ENCODE measurements at places on chromosomes 1 and 21.
A peak's percentile ranks its signal among the peaks of the same experiment; 100 is the strongest.

GRCh38 chr1:240462766-240463395 lies 149.1 kb downstream of the GREM2 start:
- H3K27ac ChIP-seq: no peak overlapping the region
- H3K36me3 ChIP-seq: peaks cover 1% of the 10 kb centered on the region
- H3K4me1 ChIP-seq: no peaks in the 10 kb centered on the region
- H3K27me3 ChIP-seq: no peaks in the 10 kb centered on the region

DNA sequence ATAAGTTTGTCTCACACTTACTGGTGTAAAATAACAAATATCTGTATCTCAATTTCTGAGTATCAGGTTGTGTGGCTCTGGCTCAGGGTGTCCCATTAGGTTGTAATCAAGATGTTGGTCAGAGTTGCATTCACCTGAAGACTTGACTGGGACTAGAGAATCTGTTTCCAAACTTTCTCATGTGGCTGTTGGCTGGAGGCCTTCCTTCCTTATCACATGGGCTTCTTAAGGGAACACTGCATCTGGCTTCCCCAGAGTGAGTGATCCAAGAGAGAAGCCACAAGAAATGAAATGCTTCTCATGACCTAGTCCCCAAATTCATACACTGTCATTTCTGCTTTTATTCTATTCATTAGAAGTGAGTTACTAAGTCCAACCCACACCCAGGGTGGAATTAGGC lies 568.4 kb upstream of the CAMK1G start:
- no peaks in the 10 kb centered on the region for H3K4me1 ChIP-seq
- no peak for DNase-seq
- no peak overlapping the region for H3K4me3 ChIP-seq
- H3K36me3 ChIP-seq: no peaks in the 10 kb centered on the region
- no peak overlapping the region for H3K27ac ChIP-seq
- no peaks in the 10 kb centered on the region for H3K27me3 ChIP-seq

DNA sequence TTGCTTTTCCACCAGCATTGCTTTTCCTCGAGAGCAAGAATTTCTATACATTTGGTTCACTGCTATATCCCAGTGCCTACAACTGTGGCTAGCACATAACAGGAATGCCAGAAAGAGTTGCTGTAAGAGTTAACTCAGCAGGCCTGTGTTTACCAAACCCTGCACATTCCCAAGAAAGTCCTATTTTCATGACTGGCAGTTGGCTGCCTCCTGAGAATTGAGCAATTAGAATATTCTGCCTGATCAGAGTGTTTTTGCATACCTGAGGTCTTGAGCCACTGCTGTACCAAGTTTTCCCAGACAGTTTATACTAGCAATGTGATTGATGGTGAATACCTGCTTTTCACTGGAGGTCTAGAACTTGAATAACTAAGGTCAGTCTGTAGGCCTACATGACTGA lies 2.7 kb upstream of the GNPAT start:
- no peak overlapping the region for H3K4me3 ChIP-seq
- H3K4me1 ChIP-seq: peaks cover 58% of the 10 kb centered on the region
- no peak for DNase-seq
- H3K27ac ChIP-seq: no peak overlapping the region
- no peaks in the 10 kb centered on the region for H3K27me3 ChIP-seq

- H3K36me3 ChIP-seq: peaks cover 2% of the 10 kb centered on the region
- H3K4me1 ChIP-seq: no peaks in the 10 kb centered on the region
Observed at GRCh38 chr21:25615880-25616279, 8.6 kb upstream of the MRPL39 start.

GRCh38 chr1:167244244-167244643 lies 23.6 kb downstream of the POU2F1 start:
- no peak overlapping the region for H3K27ac ChIP-seq
- DNase-seq: no peak
- no peak overlapping the region for H3K4me3 ChIP-seq
- H3K36me3 ChIP-seq: peaks cover 2% of the 10 kb centered on the region
- peaks cover 23% of the 10 kb centered on the region for H3K4me1 ChIP-seq

DNA sequence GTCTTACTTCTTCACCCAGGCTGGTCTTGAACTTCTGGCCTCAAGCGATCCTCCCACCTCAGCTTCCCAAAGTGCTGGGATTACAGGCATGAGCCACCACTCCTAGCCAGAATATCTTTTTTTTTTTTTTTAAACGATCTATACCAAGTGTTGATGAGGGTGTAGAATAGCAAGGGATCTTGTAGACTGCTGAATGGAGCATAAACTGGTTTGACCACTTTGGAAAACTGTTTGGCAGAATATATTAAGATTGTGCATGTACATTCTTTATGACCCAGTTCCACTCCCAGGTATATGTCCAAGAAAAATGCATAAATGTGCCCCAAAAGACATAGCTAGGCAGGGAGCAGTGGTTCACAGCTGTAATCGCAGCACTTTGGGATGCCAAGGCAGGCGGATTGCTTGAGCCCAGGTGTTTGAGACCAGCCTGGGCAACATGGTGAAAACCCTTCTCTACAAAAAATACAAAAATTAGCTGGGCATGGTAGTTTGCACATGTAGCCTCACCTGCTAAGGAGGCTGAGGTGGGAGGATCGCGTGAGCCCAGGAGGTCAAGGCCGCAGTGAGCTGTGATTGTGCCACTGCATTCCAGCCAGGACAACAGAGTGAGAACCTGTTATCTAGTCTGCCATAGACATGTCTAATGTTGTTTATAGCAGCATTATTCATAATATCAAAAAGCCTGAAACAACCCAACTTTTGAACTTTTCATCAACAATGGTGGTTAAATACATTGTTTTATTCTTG lies 184.0 kb downstream of the VPS13D start:
- H3K4me1 ChIP-seq: peaks cover 12% of the 10 kb centered on the region
- H3K27ac ChIP-seq: no peak overlapping the region
- peaks cover 23% of the 10 kb centered on the region for H3K36me3 ChIP-seq
- H3K27me3 ChIP-seq: no peaks in the 10 kb centered on the region

DNA sequence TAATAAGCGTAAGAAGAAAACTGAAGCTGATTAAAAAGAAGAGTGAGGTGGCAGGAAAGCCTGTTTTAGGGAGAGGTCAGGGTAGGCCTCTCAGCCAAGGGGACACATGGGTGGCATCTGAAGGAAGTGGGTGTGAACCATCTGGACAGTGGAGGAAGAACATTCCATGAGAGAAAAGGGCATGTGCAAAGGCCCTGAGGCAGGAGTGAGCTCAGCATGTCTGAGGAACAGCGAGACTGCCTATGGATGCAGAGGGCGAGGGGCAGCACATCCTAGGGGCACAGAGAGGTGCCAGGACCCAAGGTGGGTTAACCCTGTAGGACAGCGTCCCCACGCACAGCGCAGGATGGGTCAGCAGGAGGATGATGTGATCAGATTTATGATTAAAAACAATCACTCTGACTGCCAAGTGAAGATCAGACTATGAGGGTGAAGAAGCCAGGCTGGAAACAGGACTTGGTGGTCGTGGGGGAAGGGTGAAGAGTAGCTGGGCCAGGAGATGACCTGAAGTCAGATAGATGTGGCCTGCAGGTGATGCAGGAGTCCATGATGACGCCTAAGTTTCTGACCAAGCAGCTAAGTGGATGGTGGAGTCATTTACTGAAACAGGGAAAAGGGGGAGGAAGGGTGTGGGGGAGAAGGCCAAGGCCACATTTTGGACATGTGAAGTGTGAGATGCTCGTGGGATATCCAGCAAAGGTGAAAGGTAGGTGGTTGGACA lies 37.9 kb downstream of the PABPC4 start:
- peaks cover 23% of the 10 kb centered on the region for H3K36me3 ChIP-seq
- no peak overlapping the region for H3K27ac ChIP-seq
- DNase-seq: no peak
- H3K27me3 ChIP-seq: no peaks in the 10 kb centered on the region

- H3K27ac ChIP-seq: no peak overlapping the region
- no peaks in the 10 kb centered on the region for H3K27me3 ChIP-seq
- DNase-seq: no peak
- H3K4me1 ChIP-seq: peaks cover 40% of the 10 kb centered on the region
- H3K36me3 ChIP-seq: peaks cover 1% of the 10 kb centered on the region
Observed at GRCh38 chr1:201505503-201505890, 1.4 kb downstream of the CSRP1 start.

- H3K4me3 ChIP-seq: no peak overlapping the region
- H3K27me3 ChIP-seq: no peaks in the 10 kb centered on the region
- H3K27ac ChIP-seq: no peak overlapping the region
- no peak for DNase-seq
- H3K4me1 ChIP-seq: peaks cover 12% of the 10 kb centered on the region
Observed at GRCh38 chr1:91597215-91597614, 96.6 kb downstream of the CDC7 start.

DNA sequence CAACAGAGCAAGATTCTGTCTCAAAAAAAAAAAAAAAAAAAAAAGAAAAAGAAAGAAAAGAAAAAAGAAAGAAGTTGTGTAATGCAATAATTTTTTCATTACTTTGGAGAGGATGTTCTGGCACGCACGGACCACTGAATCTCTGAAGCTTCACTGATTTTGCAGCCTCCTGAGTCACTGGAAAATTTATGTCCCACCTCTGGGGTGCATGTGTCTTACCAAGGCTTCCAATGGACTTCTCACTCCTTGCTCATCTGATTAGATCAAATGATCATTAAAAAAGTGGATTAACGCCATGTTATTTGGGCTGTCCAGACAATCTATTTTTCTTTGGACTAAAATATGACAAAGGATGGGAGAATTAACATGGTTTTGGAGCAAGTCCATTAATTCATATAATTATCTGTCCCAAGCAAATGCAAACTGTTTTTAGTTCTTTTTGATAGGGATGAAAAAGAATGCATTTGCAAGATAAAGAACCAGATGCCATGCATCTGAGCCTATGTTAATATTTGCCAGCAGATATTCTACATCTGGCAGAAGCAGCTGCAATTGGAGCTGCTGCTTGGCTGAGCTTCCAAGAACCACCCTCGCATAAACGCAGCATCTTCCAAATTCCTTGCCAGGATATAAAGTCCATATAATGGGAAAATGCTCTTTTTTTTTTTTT lies 10.1 kb upstream of the MAP1LC3C start:
- no peak for DNase-seq
- H3K4me3 ChIP-seq: no peak overlapping the region
- no peaks in the 10 kb centered on the region for H3K4me1 ChIP-seq
- no peaks in the 10 kb centered on the region for H3K36me3 ChIP-seq
- H3K27ac ChIP-seq: no peak overlapping the region

DNA sequence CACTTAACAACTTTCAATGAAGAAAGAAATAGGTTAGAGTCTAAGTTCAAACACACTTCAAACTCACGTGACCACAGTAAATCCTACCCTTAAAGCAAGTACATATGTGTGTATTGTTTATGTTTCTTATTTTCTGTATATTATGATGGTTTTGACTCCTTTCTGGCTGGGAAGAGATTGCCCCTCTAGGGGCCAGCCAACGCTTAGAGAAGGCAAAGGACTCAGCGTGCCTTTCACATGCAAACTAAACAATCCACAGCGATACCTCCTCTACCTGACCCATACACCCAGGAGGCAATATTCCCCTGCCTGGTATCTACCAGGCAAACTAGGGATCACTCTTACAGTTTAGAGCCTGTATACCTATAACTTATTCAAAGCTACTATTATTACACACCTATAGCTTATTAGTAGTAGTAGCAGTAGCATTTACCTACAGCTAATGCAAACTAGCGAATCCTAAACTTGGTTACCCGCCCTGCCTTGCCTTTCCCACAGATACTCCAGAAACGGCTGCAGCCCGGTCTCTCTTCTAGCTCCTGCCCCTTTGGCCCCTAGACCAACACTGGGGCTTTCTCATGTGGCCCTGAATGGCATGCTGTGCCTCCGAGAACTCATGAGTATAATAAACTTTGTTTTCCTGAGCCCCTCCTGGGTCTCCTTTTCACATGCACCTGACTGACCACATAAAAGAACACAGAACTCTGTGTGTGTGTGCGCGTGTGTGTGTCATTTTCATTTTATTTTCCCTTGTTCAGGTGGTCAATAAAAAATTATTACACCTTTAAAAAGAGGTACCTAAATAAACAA lies 14.0 kb downstream of the NRIP1 start:
- peak overlapping the region; percentile 9 for H3K4me3 ChIP-seq
- H3K27me3 ChIP-seq: no peaks in the 10 kb centered on the region
- peaks cover 32% of the 10 kb centered on the region for H3K4me1 ChIP-seq

DNA sequence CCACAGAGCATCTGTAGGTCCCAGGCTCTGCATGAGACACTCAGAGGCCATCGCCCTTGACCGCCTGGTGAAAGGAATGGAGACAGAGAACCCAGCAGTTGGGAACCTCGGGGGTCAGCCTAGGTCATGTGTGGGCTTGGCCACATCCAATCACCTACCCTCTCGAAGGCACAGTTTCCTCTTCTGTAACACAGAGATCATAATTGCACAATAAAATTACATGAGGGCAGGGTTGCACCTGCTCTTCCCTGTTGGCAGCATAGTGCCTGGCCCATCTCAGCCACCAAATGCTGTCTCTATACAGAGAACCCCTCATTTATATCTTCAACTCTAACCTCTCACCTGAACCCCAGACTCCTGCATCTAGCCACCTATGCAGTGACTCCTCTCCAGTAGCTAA lies 418.1 kb upstream of the VAMP3 start:
- H3K27ac ChIP-seq: no peak overlapping the region
- H3K4me3 ChIP-seq: no peak overlapping the region
- H3K4me1 ChIP-seq: no peaks in the 10 kb centered on the region
- DNase-seq: no peak
- peaks cover 58% of the 10 kb centered on the region for H3K27me3 ChIP-seq

- H3K4me3 ChIP-seq: no peak overlapping the region
- no peak for DNase-seq
- peaks cover 57% of the 10 kb centered on the region for H3K27me3 ChIP-seq
- no peak overlapping the region for H3K27ac ChIP-seq
- no peaks in the 10 kb centered on the region for H3K4me1 ChIP-seq
- H3K36me3 ChIP-seq: no peaks in the 10 kb centered on the region
Observed at GRCh38 chr1:12778907-12779306, 5.4 kb downstream of the PRAMEF12 start.

DNA sequence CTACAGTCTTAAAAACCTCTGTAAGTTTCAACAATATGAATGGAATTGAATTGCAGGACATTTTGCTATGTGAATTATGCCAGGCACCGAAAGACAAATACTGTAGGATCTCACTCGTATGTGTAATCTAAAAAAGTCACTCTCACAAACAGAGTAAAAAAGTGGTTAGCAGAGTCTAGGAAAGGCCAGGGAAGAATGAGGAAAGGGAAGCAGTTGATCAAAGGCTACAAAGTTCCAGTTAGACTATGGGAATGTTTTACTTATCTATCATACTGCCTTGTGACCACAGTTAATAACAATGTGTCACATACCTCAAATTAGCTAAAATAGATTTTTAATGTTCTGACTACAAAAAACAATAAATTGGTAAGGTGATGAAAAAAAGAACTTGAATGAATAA lies 565.4 kb upstream of the BRINP3 start:
- no peak overlapping the region for H3K4me3 ChIP-seq
- no peaks in the 10 kb centered on the region for H3K27me3 ChIP-seq
- H3K36me3 ChIP-seq: no peaks in the 10 kb centered on the region
- H3K27ac ChIP-seq: no peak overlapping the region
- no peaks in the 10 kb centered on the region for H3K4me1 ChIP-seq

- H3K4me3 ChIP-seq: no peak overlapping the region
- peaks cover 9% of the 10 kb centered on the region for H3K27me3 ChIP-seq
- no peaks in the 10 kb centered on the region for H3K36me3 ChIP-seq
- DNase-seq: no peak
Observed at GRCh38 chr21:41052820-41053555, 115.0 kb upstream of the BACE2 start.

- no peak overlapping the region for H3K27ac ChIP-seq
- H3K4me1 ChIP-seq: no peaks in the 10 kb centered on the region
Observed at GRCh38 chr1:117712621-117713020, 106.8 kb downstream of the TENT5C start.
